ENCODE measurements at places on chromosomes 1 and 21. TPM values are rescaled to one million over a fixed set of nuclear protein-coding genes. Genes with fewer than 3 reads are reported as not detected.

DPYD gene
- total RNA-seq, result 2.8 TPM

KANK4 gene
- total RNA-seq, result not detected

ILDR2 gene
- 3.8 TPM for total RNA-seq

CD84 gene
- total RNA-seq, result 7.7 TPM

FCAMR gene
- total RNA-seq, result not detected

RXRG gene
- total RNA-seq, result not detected

AK4 gene
- total RNA-seq, result 15.9 TPM

GTF2B gene
- 44.0 TPM for total RNA-seq

HSPB7 gene
- total RNA-seq, result 0.24 TPM

CD1B gene
- not detected for total RNA-seq

S100B gene
- not detected for total RNA-seq

ACTN2 gene
- 0.24 TPM for total RNA-seq

MPZ gene
- 1.1 TPM for total RNA-seq

CYP4A11 gene
- 0.30 TPM for total RNA-seq

LCE1D gene
- total RNA-seq, result not detected

TFF2 gene
- not detected for total RNA-seq

FCRL1 gene
- not detected for total RNA-seq

TCHHL1 gene
- not detected for total RNA-seq

KIAA0040 gene
- total RNA-seq, result 16.1 TPM

GJC2 gene
- 0.49 TPM for total RNA-seq

TINAGL1 gene
- not detected for total RNA-seq

RNASEL gene
- 2.5 TPM for total RNA-seq

CACNA1S gene
- not detected for total RNA-seq

SLC1A7 gene
- total RNA-seq, result not detected

EDARADD gene
- total RNA-seq, result 12.4 TPM

BTBD8 gene
- 0.35 TPM for total RNA-seq

UBE2U gene
- total RNA-seq, result not detected

HPDL gene
- total RNA-seq, result 55.9 TPM

TRAF5 gene
- 17.0 TPM for total RNA-seq

ADORA3 gene
- total RNA-seq, result not detected

FAM72B gene
- 3.4 TPM for total RNA-seq

CBR3 gene
- total RNA-seq, result 7.6 TPM

MMP23B gene
- total RNA-seq, result 1.3 TPM

EIF2D gene
- total RNA-seq, result 40.8 TPM

LYST gene
- total RNA-seq, result 35.2 TPM

IL12RB2 gene
- total RNA-seq, result 87.4 TPM

IFNAR2 gene
- total RNA-seq, result 13.9 TPM

RGS7 gene
- total RNA-seq, result not detected

CD244 gene
- 0.30 TPM for total RNA-seq

NOS1AP gene
- total RNA-seq, result 0.05 TPM

DNM3 gene
- 0.58 TPM for total RNA-seq

EVA1C gene
- total RNA-seq, result 12.8 TPM

RGSL1 gene
- not detected for total RNA-seq

LRRC8C gene
- total RNA-seq, result 74.3 TPM

PCP4L1 gene
- not detected for total RNA-seq

PIGP gene
- 14.7 TPM for total RNA-seq

SSBP3 gene
- total RNA-seq, result 37.5 TPM

ELAVL4 gene
- total RNA-seq, result not detected

Data from activated T-cell treated with anti-CD3 and anti-CD28 coated beads, Interleukin-2, amount 50 U/mL, for 4 hours (primary cell).